HT1080 (cell line): ENCODE measurements at places on chromosomes 6 and 20.

GRCh38 chr6:166864333-166864732, 92.0 kb downstream of the RNASET2 start:
- no peak for DNase-seq

GRCh38 chr6:110491644-110492317, 15.4 kb upstream of the SLC22A16 start:
- DNase-seq: peak; percentile 41

GRCh38 chr6:26336355-26337198, 28.4 kb upstream of the BTN3A2 start:
- DNase-seq: peak; percentile 92

DNA sequence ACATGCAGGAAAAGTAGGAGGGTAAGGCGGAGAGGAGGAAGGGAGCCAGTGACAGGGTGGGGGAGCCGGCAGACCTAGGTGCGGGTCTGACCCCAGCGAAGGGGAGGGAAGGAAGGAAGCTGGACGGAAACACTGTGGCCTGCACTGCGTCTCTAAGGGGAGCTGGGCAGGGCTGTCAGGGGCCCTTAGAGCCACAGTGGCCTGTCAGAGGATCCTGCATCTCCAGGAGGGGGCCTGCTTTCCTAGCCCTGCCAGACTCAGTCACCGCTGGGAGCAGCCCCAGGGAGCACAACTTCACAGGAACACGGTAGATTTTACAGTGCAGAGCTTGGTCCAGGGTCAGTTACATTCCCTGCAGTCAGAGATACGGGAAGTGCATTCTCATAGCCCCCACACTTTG, 118.2 kb downstream of the PACRG start:
- DNase-seq: no peak

- DNase-seq: no peak
Measured at GRCh38 chr6:154484942-154485341, 25.5 kb downstream of the CNKSR3 start.

- DNase-seq: no peak
Measured at GRCh38 chr6:162699961-162700360, 27.6 kb downstream of the PRKN start.

GRCh38 chr20:58853976-58854637, 1.6 kb downstream of the GNAS start:
- no peak for DNase-seq

- peak; percentile 71 for DNase-seq
Measured at GRCh38 chr6:142378138-142378875, 76.5 kb downstream of the ADGRG6 start.

GRCh38 chr6:63637865-63638445, 2.4 kb downstream of the PHF3 start:
- no peak for DNase-seq

- peak; percentile 91 for DNase-seq
Measured at GRCh38 chr6:27605401-27606342, 132.8 kb upstream of the ZNF184 start.

DNA sequence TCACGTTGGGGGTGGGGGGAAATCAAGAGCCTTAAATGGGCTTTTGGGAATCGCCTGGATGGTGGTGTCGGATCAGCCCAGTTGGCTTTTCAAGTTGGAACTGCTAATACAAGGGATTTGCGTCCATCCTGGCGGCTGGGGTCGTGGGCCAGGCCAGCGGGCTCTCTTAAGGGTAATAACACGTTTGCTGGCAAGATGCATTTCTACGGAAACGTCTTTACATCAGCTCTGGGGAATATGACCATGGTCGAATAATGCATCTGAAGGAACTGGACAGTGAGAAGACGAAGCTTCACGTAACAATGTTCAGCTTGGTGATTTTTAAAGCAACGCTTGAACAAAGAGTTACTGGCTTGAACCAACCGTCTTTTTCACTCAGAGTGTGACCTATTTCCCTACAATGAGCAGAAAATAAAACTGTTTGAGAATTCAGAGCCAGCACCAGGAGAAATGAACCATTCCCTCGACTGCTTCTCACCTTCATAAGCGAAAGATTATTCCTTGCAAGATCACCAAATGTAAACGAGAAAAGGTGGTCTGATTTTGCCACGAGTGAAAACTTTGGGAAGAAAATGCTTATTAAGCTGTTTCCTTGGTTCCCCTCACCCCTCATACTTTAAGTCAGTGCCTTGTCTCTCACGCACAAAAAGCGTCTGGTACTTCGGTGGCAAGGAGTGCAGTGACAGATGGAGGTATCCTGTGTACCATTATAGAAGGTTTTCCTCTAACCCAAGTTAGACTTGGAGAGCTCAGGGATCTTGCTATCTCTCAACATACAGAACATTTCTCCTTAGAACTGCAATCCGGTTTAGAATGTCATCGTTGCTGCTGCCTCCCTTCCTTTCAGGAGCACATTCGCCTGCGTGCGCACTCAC, 1.4 kb upstream of the MARCKS start:
- no peak for DNase-seq

- DNase-seq: no peak
Measured at GRCh38 chr6:25995507-25995906, 32.9 kb downstream of the TRIM38 start.

- DNase-seq: no peak
Measured at GRCh38 chr20:39282619-39283092, 320.5 kb downstream of the DHX35 start.

- no peak for DNase-seq
Measured at GRCh38 chr6:69631552-69632346, 165.1 kb downstream of the LMBRD1 start.

DNA sequence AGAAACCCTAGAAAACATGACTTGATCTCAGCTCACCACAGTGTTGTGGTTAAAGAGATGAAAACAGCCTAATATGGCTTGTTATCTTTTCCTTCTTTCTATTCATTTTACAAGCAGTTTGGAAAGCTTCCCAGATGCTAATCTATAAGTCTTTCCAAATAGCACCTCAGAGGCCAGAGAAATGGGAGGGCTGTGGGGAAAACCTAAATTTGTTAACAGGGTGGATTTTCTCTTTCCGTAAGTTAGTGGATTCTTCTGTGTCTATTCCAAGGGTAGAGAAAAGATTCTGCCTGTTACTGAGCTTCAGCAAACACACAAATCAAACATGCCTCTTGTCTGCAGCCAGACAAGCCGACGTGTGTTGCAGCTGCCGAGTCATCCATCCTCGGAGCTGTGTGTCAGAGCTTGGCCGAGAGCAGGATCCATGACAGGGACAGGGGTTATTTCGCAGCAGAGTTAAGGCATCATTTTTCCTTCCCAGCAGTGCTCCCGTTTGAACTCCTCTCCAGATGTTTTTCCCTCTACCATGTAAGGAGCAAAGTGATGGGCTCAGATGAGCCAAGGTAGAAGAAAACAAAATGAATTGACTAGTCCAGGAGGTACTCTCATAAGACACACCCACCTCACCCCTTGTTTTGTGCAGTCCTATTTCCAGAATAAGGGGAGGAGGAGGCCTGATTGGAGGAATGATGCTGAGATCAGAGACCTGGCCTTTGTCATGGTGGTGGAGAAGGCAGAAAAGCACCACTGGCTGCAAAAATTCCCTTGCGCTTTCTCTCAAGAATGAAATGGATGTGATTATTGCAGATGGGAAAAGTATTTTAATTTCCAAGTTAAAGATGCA, 560.0 kb downstream of the C6orf118 start:
- DNase-seq: peak; percentile 81

DNA sequence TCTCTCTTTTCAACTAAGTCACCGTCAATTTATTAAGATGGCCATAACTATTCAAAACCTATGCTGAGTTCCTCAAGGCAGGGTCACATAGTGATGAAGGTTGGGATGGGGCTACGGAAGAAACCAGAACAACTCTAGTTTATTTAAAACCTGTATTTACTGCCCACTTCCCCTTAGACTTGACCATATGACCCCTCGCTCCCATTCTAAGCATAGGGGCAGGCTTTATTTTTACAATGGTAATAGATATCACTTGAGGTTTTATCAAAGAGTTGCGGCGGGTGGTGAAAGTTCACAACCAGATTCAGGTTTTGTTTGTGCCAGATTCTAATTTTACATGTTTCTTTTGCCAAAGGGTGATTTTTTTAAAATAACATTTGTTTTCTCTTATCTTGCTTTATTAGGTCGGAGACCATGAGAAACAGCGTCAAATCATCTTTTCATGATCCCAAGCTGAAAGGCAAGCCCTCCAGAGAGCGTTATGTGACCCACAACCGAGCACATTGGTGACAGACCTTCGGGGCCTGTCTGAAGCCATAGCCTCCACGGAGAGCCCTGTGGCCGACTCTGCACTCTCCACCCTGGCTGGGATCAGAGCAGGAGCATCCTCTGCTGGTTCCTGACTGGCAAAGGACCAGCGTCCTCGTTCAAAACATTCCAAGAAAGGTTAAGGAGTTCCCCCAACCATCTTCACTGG, 5.5 kb downstream of the EDN1 start:
- DNase-seq: no peak

GRCh38 chr20:38219006-38219950, 41.3 kb downstream of the KIAA1755 start:
- DNase-seq: no peak
